ENCODE measurements at places on chromosomes 6 and 20.

- no peak for DNase-seq
Observed at GRCh38 chr6:96086745-96087144, 71.0 kb downstream of the FUT9 start.

DNA sequence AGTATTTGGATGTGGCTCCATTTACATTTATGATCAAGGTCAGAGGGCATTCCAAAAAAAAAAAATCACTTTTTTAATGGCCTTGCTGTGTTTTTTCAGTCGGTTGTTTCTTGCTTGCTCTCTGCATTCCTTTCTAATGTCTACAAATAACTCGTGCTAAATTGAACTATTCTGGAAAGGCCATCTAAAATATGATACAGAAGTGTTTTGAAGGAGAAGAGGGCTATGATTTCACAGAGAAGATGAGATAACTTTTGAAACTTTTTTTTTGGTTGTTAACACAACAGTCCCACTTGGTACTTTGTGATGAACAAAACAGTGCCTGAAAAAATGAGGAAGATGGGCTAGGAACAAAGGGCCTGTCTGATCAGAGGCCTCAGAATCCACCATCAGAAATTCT, 156.1 kb upstream of the SMLR1 start:
- DNase-seq = peak; percentile 42

- DNase-seq = no peak
Observed at GRCh38 chr20:19616620-19617019, 141.4 kb upstream of the RIN2 start.

- DNase-seq = no peak
Observed at GRCh38 chr6:141532211-141532610, 600.5 kb upstream of the GJE1 start.

- DNase-seq = no peak
Observed at GRCh38 chr20:6711951-6712649, 55.4 kb upstream of the BMP2 start.

GRCh38 chr20:25984933-25985332, 288.3 kb upstream of the ZNF337 start:
- DNase-seq = no peak

GRCh38 chr20:54474866-54475265, 527 bp upstream of the DOK5 start:
- no peak for DNase-seq

DNA sequence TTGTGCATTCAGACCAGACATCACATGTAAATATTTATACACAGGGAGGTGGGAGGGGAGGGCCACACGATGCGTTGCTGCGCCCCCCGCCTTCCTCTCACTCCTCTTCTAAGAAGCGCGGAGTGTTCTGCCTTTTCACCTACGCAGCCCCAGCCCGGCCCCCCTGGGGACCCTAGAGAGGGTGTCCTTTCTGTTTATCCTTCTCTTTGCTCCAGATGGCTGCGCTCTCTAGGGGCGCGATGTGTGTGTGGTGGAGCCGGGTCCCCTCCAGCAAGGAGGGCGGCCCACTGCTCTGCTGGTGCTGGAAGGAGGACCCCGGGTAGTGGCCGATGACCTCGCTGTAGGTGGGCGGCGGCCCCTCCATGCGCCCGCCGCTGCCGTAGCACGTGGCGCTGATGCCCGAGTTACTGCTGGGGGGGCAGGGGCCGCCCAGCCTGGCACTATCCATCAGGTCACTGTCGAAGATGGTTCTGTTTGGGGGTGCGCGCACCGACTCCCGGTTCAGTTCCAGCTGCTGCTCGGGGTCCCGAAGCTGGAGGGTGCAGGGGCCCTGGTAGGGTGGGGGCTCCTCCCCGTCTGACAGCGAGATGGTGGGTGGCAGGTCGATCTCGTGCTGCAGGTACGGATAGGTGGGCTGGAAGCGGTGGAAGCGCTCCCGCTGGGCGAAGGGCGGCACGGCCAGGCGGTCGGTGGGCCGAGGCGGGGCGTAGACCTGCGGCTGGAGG, 31.8 kb upstream of the ZBP1 start:
- no peak for DNase-seq

DNA sequence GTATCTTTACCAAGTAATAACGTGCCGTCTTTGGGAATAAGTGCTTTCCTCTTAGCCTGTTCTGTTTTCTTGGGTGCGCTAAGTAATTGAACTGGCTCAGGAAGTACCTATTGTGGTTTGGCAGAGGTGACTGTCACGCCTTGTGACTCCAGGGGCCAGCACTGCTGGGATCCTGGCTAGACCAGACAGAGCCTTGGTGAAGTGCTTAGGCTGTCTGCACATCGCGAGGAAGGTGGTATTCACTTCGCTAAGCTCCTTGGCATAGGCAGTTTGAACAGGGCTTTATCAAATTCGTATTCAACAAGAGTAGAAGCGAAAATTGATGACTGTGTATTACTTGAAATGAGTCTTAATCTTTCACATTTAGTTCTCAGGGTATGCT, 17.6 kb downstream of the PRDM1 start:
- DNase-seq = no peak

DNA sequence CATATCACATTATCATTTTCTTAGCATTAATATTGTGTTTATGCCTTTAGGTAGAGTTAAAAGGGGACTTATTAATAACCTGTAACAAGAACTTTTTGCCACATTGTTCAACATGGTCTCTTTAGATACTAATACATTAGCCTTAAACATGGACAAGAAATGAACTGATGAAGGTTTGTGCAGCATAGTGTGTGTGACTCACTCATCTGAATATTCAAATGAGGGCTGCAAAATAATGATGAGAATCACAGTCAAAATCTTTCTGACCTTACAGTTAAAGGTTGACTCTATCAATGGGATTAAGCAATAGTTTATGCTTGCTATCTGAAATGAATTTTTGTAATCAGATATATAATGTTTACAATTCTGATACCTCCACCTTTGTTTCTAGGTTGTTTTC, 1189.3 kb upstream of the CITED2 start:
- DNase-seq = no peak

GRCh38 chr6:168578036-168578435, 137.1 kb downstream of the SMOC2 start:
- DNase-seq = no peak

GRCh38 chr6:139143111-139143510, 8.2 kb downstream of the HECA start:
- DNase-seq = no peak

- no peak for DNase-seq
Observed at GRCh38 chr20:60420676-60421229, 462.5 kb downstream of the CDH26 start.

GRCh38 chr6:8180327-8181159, 78.2 kb upstream of the EEF1E1 start:
- peak; percentile 84 for DNase-seq

DNA sequence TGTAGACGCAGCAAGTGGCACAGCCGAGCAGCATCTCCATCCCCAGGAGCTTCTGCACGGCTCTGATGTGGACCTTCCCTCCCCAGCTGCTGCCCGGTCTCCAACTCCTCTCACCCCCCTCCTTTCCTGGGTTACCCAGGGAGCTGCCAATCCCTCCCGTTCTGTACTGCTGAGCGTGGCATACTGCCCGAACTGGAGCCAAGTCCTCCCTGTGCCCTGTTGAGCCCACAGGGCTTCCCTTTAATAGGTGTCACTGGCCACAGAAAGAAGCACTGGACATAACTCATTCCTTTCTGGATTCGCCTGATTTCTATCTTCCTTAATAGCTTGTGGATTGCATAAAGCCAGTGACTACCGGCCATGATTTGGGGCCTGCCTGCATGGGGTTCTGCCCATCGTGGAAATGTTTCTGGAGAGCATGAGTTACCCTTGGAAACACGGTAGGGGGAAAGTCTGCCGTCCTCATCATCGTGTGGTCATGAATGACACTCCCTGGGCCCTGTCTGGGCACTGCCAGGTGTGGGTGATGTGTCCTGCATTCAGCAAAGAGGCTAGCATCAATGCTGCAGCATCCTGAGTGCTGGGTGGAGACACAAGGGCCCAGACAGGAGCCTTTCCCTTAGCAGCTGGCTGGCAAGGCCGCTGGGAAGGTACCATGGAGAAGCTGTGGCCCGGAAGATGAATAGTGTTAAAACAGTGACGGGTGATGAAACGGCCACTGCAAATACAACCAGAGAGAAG, 189.7 kb downstream of the SYNDIG1 start:
- DNase-seq = no peak

GRCh38 chr20:53971096-53971683, 99.2 kb downstream of the BCAS1 start:
- no peak for DNase-seq

DNA sequence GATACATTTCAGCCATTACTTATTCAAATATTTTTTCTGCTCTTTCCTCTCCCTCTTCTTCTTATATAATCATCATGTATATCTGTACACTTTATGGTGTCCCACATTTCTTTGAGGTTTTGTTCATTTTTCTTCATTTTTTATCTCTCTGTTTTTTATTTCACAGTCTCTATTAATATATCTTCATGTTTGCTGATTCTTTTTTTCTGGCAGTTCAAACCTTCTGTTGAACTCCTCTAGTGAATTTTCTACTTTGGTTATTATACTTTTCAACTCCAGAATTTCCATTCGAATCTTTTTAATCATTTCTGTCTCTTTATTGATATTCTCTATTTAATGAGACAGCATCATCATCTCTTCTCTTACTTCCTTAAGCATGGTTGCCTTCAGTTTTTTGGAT, 38.9 kb upstream of the FOXC1 start:
- DNase-seq = no peak

- no peak for DNase-seq
Observed at GRCh38 chr6:45563041-45563440, 185.3 kb upstream of the SUPT3H start.

DNA sequence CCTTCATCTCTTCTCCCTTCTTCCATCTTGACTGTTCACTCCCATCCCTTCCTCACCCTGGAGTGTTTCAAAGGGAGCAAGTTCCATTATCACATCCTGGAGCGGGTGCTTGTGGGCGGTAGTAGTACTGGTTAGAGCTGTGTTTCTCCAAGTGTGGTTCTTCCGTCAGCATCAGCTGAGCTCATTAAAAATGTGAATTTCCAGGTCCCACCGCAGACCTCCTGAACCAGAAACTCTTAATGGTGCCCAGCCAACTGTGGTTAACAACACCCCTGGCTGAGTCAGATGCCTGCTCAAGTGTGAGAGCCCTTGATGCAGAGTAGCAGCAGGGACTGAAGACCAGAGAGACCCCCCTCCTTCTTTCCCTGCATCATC, 24.4 kb downstream of the ANGPT4 start:
- DNase-seq = no peak

DNA sequence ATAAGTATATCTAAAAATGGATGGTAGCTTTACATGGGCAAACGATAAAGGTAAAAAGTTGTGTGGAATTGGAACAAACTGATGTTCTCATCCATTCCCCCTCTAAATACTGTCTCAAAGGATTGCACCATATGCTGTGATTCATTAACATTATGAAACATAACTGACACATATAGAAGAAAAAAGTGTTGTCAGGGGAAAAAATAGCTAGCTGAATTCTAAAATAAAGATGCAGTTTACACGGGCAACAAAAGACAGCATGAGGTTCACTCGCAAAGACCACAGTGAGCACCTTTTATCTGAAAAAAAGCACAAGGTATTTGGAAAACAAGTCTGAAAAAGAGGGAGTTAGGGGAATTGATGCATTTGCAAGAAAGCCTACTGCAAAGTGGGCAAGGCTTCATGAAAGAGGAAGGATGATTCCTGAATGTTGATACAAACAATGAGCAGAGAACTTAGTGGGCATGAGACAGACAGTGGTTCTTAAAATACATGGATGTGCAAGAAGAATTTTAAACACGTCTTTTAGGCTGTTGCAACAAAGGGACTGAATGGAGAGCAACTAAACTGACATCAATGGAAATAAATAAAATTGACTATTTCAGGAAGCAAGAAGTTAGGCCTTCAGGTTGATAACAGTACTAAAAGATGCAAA, 280.9 kb downstream of the KIF16B start:
- DNase-seq = no peak

DNA sequence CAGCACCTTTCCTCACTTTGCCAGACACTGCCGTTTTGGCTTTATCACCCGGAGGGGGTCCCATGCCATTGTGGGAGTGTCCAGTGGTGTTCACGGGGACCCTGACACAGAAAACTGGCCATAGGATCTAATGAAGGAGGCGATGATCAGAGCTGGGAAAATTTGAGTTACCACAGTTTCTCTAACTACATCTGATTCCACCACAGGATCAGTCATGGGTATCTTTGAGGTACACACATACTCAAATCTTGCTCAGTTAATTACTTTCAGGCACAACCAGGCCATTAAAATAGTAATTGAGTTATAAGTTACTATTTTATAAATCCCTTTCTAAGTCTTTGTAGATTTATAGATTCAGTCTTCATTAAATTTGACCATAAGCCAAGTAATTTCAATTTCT, 215.1 kb downstream of the PRL start:
- no peak for DNase-seq

DNA sequence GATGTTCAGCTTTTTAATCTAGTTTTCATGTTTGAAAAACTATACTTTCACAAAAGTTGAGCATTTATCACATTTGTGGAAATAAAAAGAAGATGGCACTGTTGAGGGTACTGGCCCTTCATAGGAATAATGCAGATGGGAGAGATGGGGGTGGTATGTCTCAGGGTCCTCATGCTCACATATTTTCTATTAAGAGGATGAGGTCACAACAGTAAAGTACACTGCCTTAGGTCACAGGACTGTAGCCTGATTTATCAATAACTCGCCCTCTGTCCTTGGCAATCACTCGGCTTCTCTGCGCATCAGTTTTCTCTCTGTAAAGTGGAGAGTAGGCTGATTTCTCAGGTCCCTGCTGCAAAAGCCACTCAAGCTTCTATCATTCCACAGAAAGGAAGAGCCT, 55.9 kb downstream of the PPP1R3G start:
- DNase-seq = no peak

GRCh38 chr6:48378884-48379407, 267.9 kb upstream of the PTCHD4 start:
- no peak for DNase-seq

DNA sequence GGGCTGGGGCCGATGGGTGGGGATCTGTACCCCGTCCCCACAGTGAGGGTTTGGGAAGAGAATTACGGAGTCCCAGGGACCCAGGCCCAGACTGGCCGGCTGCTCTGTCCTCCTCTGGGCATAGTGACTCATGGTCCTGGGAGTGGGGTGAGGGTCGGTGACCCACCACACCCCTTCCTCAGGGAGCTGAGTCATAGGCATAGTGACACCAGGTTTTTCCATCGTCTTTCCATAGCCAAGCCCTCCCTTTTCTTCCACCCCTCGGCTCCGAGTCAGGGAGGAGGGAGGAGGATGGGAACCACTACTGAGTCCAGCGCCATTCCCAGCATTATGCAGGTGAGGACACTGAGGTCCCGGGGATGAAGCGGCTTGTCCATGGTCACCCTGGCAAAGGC, 8.9 kb downstream of the CYP21A2 start:
- no peak for DNase-seq

GRCh38 chr6:144500892-144501291, 215.8 kb downstream of the UTRN start:
- DNase-seq = no peak

DNA sequence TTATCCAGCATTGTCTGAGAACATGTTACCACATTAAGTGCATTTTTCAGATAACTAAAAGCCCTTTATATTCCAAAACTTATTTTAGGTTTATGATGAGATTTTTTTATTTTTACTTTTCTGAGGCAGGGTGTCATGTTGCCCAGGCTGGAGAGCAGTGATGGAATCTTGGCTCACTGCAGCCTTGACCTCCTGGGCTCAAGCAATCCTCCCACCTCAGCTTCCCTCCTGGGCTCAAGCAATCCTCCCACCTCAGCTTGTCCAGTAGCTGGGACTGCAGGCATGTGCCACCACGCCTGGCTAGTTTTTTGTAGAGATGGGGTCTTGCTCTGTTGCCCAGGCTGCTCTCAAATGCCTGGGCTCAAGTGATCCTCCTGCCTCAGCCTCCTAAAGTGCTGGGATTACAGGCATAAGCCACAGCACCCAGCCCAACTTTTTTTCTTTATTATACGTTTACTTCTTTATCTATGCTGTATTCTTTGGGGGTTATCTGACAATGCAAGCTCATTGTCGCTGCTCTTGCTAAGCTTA, 6.2 kb downstream of the DYNLT1 start:
- DNase-seq = no peak
